ENCODE measurements at places on chromosomes 11 and 22.

- DNase-seq: peak; percentile 92
These were observed 24.4 kb downstream of the SREBF2 start for GRCh38 chr22:41857155-41857859.

DNA sequence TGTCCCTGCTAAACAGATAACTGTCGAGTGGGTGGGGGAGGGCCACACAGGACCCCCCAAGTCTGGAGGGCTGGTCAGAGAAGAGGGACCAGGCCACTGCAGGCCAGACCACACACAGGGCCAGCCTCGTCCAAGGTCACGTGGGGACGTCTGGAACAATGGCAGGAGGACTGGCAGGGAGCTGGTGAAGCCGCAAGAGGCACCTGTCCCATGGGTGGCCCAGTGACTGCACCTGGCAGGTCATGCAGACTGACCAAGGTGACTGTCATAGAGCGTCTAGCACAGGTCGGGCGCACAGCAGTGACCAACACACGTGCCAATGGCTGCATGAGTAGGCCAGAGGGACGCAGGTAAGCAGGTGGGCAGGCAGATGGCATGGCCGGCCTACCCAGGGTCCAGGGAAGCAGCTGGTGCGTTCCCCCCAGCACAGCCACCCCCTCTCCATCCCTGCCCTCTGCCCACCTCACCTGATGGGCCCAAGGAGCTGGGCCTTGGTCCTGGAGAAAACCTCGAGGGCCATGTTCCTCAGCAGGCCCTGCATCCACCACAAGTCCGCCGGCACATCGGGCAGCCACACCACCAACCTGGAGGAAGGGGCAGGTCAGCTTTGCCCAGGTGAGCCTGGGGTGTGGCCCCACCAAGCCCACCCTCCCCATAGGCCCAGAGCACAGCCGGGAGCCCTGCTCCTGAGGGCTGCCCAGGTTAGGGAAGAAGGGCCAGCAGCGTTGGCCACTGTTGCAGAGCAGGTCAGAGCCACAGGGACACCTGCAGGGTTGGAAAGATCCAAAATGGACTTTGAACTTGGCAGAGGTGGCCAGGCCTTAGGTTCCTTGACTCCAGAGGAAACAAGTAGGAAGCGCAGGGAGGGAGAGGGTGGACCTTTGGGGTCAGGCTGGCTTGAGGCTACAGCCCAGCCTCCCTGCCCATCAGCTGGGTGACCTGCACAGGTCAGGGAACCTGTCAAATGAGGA lies 10.4 kb downstream of the PNPLA5 start:
- DNase-seq: no peak

DNA sequence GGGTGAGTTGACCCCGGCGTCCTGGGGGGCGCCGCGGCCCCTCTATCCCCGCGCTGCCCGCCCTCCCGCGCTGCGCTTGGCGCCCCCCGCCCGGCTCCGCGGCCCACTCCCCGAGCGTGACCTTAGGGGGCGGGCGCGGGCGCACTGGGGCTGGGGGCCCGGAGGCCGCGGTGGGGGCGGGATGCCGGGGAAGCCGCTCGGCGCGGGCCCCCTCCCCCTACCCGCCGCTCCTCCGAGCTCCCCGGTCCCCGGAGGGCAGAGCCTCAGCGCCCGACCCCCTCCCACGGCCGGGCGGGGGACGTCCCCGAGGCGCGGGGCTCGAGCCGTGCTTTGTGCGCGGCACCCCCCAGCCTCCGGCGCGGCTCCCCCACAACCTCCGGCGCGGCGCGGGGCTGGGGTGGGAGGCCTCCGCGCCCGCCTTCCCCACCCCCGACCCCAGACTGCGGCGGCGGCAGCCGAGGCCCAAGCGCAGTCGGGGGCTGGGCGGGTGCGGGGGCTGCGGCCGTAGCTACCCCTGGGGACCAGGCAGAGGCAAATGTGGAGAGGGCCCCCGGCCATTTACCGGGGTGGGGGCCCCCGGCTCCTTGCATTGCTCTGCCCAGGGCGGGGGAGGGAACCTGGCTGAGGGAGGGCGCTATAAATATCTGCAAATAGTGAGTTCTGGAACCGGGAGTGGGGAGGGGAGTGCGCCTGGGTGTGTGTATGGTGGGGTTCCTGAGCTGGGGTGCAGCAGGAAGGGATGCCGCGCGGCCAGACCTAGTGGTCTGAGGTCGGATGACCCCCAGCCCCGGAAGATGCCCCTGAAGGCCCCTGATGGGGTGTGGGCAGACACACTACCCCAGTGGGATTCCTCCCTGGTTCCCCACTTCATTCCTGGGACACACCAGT lies 988 bp downstream of the MGAT3 start:
- DNase-seq: no peak

DNA sequence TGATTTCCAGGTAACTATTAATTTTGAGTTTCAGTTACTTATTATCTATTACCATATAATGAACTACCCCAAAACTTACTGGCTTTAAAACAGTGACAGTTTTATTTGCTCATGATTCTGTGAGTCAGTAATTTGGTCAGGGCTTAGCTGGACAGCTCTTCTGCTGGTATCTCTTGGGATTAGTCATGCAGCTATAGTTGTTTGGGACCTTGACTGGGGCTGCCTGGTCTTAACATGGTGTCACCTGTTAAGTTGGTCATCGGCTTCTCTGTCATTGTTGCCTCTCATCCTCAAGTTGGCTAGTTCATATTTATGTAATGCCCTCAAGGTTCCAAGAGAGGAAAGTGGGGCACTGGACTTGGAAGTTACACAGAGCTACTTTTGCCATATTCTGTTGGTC lies 177.5 kb downstream of the TMEM135 start:
- no peak for DNase-seq

DNA sequence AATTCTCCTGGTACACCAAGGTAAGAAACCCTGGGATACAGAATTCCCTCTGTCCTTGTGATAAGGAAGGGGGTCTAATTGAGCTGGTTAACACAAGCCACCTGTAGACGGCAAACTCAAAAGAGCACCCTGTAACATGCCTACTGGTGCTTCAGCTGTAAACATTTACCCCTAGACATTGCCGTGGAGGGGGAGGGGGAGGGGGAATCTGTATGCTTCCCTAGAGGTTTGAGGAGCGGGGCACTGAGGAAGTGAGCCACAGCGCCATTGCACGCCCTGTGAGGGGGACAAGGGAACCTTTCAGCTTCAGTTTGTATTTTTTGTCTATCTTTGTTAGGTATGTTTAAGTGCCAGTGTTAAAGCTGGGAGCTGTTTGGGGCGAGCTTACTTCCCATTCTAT lies 99.8 kb downstream of the AASDHPPT start:
- DNase-seq: no peak

DNA sequence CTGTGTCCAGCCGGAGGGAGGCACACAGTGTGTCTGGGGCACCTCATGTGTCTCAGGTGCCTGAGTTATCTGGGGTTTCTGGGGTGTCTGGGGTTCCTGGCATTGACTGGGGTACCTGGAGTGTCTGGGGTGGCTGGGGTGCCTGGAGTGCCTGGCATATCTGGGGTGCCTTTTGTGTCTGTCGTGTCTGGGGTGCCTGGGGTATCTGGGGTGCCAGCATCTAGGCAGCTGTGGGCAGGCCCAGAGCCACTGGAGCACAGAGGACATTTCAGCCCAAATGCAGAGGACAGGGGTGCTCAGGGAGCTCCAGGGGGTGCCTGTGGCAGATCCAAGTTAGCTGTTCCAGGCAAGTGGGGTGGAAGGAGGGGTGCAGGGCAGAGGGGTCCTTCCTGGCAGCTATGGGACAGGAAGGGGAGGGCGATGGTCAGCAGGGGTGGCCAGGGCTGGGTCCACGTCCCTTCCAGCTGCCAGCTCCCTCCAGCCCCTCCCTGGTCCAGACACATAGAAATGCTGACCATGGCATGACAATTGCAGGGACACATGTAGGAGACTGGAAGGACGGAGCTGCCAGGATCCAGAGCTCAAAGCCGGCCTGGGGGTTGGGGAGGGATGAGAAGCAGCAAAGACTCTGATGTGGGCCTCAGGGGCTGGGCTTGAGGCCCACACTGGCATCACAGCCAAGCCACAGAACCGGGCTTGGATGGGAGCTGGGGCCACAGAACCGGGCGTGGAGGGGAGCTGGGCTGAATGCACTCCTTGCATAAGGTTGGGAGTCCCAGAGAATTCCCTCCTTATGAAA lies 133.0 kb downstream of the BRD1 start:
- DNase-seq: no peak

DNA sequence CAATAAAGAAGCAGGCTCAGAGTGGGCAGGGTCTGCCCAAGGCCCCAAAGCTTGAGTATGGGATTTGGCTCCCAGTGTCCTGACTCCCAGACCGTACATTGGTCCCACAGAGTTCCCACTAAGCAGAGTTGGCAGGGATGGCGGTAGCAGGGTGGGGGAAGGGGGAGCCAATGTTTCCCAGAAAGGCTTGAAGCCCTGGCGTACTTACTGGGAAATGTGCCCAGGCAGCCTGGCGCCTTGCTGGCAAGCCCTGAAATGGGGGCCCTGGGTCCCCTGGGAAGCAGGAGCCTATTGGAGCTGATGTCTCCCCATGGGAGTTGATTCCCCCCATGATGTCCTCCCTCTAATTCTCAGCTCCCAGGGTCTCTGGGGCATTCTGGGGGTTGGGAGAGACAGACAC lies 9.3 kb downstream of the ARHGEF17 start:
- DNase-seq: no peak

GRCh38 chr11:20099527-20099926 lies 60.7 kb downstream of the DBX1 start:
- no peak for DNase-seq

GRCh38 chr11:123590296-123590912 lies 64.0 kb downstream of the SCN3B start:
- DNase-seq: no peak

DNA sequence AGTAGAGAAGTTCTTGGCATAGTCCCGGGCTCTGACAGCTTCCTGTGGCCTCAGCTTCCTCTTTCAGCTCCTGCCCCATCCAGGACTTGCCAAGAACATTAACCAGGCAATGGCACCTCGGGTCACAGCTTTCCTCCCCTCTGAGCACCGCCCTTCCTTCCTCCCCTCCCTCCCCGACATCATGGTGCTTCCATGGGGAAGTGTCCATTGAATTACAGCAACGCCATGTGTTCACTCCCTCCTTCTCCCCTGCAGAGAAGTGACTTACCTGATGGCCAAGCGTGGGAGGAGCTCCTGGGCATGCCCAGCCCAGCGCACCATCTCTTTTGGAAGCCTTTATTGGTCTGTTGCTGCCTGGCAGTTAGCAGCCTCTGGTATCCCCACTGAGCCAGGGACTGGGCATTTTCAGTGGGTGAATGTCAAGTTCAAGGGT lies 25.8 kb upstream of the DAGLA start:
- DNase-seq: no peak

DNA sequence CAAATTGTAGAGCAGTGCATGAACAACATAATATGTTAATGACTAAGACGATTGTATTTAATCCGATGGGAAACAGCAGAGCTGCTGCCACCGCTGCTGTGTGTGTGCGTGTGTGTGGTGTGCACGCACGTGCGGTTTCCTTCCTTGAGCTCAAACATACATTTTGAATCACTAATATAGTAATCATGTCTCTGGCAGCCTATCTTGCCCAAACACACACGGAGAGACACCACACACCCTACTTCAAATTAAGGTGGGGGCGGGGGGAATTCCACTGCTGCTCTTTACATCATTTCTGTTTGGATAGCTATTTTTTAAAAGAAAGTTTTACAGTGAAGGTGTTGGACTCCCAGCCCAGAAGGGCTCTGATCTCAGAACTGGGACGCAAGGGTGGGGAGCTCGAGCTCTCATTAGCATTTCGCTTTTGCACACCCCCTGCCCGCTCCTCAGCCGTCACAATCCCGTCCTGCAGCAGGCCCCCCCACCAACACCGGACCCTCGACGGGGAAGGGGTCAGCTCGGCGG lies 651 bp upstream of the FAM83F start:
- peak; percentile 63 for DNase-seq

- no peak for DNase-seq
These were observed 59.5 kb downstream of the FAM168A start for GRCh38 chr11:73538381-73538872.

DNA sequence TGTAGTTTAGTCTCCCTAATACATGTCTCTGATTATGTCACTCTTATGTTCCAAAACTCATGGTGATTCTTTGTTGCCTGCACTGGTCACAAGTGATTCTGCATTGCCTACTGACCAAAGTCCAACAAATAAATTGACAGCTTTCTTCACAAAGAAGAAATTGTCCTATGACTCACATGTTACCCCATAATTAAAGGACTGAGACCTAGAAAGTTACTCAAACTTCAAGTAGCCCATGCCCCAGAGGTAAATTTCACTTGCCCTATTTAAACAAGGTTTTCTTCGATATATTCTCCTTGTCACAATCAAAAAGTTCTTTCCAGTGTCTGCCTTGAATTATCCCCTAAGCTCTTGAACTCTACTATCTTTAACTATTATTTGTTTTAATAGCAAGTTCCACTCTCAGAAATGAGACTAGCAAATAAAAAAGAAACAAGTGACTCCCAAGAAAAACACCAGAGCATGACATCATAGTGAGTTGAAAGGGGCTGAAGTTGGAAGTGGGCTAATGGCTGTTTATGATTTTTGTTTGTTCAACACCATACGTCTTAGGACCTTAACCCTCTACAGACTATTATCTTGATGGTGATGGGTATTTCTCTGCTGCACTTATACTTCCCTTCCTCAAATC lies 94.5 kb upstream of the BLID start:
- DNase-seq: no peak

- no peak for DNase-seq
These were observed 3.5 kb downstream of the TRIM66 start for GRCh38 chr11:8679006-8679405.
